ENCODE measurements at places on chromosomes 2 and 18.

- peak; percentile 18 for DNase-seq
These were observed 539.4 kb upstream of the TNP1 start for GRCh38 chr2:217399291-217399690.

- DNase-seq: no peak
These were observed 4.3 kb downstream of the DSG4 start for GRCh38 chr18:31380912-31381311.

- DNase-seq: peak; percentile 66
These were observed 90.4 kb upstream of the SLC35G4 start for GRCh38 chr18:11518788-11519685.

- DNase-seq: no peak
These were observed 263.9 kb upstream of the UBE2E3 start for GRCh38 chr2:180716186-180717180.

DNA sequence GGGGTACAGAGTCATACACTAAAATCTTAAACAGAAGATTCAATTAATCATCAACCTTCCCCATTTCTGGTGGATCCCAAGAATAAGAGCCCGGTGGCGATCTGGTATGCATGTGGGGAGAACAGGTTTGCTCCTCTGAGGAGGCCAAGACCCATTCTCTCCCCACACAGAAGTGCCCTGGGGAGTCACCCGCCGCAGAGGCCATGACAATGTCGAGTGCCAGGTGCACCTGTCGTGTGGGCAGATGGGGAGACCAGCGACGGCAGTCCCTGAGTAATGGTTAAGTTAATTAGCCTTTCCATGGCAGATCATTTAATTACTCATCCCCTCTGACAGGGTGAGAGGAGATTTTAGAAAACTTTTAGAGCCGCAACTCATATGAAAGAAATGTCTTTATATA, 345.0 kb downstream of the NCKAP5 start:
- no peak for DNase-seq

DNA sequence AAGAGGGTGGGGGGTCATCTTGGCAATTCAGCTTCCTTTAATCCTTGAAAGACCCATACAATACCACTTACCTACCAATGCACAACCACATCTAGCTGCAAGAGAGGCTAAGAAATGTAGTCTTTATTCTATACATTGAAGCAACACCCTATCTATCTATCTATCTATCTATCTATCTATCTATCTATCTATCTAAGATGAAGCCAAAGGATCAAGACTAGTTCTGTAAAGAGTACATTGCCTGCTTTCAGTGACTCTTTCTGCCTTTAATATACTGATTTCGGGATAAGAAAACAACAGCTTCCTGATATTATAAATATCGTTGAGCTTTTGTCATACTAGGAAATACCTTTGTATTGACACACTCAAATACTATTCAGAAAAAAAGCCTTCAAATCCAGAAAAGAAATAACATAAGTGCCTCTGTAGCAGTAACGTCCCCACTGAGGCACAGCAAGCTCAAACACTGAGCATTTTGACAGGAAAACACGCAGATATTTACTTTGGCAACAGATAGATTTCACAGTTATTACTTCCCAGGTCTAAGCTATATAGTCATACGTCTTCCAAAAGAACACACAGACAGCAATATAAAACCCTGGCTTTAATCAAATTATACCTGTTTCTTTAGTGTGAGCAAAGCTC, 139.4 kb upstream of the SERTAD2 start:
- DNase-seq: peak; percentile 63

Measured in PC-3 (cell line).